ENCODE measurements at places on chromosomes 16 and 17. TPM values are rescaled to one million over a fixed set of nuclear protein-coding genes. Genes with fewer than 3 reads are reported as not detected.

- DNase-seq, result no peak
Measured at GRCh38 chr16:27285676-27286196, 17.2 kb upstream of the NSMCE1 start.

PLXDC1 gene
- total RNA-seq, result not detected

GRCh38 chr17:38905375-38905774 is 20.0 kb upstream of the LASP1NB start:
- no peak for DNase-seq

- no peak for DNase-seq
Measured at GRCh38 chr17:68035131-68035522, 408 bp upstream of the KPNA2 start.

DNA sequence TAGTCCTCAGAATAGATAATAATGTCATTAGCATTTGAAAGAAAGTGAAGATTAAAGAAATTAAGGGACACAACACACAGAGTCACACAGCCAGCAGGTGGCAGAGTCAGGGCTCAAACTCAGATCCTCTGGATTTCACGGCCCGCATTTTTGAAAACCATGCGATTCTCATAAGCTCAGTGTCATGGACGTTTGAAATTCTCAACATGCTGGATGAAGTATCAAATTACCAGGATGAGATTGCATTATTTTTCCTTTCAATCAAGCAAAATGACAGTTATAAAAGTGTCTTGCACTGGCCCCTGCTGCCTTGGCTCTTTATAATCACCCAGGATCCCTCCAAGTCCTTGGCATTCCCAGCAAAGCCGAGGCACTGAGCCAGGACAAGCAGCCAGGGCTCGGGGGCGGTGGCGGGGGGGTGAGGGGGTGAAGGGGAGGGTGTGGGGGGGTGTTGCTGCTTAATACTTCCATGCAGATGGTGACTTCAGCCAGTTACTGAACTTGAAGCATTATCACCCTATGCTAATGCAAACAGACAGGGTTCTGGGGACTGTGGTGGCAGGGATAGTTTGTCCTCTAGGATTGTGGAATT is 6.6 kb upstream of the BMERB1 start:
- DNase-seq, result peak; percentile 55

GRCh38 chr16:25110387-25110947 is 1.1 kb upstream of the LCMT1 start:
- no peak for DNase-seq

GRCh38 chr16:53435066-53435688 is 906 bp downstream of the RBL2 start:
- peak; percentile 82 for DNase-seq

CSF3 gene
- total RNA-seq, result not detected

DNA sequence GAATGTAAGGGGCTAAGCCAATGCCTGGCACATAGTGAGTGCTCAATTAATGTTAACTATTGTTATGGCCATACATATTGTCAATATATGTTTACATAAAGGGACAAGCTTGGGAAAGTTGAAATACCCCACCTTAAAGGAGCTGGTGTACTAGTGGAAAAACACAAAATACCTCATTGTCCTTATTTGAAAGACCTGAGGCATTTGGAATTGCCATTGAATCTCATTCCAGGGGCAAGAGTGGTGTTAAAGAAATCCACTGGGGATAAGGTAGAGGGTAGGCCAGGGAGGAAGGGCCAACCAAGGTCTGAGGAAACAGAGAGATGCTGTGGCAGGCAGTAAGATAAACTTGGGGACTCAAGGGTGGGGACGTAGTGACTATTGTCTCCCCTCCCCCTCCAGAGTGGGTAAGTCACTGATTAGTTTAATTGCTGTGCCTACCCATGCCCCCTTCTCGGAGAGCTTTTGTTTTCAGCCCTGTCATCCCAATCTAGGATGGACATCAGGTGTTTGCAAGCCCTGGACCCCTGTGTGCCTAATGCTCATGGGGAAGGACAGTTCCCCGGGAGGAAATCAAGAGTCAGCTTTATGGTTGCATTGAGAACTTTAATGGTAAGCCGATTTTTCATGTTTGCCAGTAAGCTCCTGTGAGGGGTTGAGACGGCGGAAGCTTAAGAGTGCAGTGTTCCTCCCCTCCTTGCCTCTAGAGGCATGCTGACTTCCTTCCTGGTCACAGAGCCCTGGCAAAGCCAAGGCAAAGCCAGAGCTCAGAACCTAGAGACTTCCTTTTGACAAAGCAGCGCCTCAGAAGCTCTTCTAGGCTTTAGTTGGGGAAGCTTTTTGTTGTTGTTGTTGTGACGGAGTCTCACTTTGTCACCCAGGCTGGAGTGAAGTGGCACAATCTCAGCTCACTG is 2.5 kb upstream of the HEATR9 start:
- DNase-seq, result peak; percentile 16

RNF222 gene
- not detected for total RNA-seq

TUBG1 gene
- total RNA-seq, result 123 TPM

GRCh38 chr17:61053469-61053868 is 346.2 kb upstream of the TBX2 start:
- DNase-seq, result no peak

DNA sequence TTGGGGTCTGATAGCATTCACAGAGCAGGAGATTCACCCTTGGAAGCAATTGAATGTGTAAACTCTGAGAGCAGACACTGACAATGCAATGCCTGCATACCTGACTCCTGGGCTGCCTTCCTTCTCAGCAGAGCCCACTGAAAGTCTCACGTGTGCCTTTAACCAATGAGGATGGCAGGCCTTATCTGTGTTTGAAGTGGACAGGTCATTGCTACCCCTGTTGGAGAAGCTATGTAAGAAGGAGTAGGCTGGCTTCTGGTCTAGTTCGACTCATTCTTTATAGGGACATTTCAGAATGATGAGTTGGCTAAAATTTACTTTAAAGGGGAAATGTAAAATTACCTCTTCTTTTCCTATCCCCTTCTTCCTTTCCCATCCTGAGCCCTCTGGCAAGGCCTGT is 446.3 kb downstream of the SLC39A11 start:
- no peak for DNase-seq

NGFR gene
- 0.05 TPM for total RNA-seq

DNA sequence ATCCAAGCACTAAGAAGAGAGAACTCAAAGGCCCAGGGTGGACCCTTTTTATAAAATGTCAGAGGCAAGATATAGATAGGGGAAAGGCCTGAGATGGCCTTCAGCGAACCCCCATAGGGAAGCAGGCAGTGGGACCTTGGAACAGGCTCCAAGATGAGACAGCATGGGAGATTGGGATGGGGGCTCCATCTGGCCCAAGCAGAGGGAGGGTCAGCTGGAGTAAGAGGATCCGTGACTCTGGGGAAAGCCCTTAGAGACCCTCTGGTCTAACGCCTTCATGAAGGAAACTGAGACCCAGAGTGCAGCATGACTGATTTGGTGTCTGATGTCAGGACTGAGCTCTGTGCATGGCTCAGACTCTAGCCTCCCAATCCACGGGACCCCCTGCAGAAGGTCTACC is 30.8 kb downstream of the C17orf100 start:
- no peak for DNase-seq

ZNF469 gene
- total RNA-seq, result 0.33 TPM

GRCh38 chr17:74165797-74166365 is 37.6 kb upstream of the RPL38 start:
- no peak for DNase-seq

MYH13 gene
- total RNA-seq, result not detected

GRCh38 chr17:13410874-13411273 is 190.9 kb downstream of the HS3ST3A1 start:
- DNase-seq, result no peak

DOC2A gene
- not detected for total RNA-seq

CX3CL1 gene
- 0.57 TPM for total RNA-seq

GRCh38 chr17:51507444-51507843 is 247.1 kb downstream of the UTP18 start:
- DNase-seq, result no peak

GRCh38 chr17:63928966-63929695 is 3.0 kb downstream of the CD79B start:
- no peak for DNase-seq

TM4SF5 gene
- total RNA-seq, result 0.61 TPM

DNA sequence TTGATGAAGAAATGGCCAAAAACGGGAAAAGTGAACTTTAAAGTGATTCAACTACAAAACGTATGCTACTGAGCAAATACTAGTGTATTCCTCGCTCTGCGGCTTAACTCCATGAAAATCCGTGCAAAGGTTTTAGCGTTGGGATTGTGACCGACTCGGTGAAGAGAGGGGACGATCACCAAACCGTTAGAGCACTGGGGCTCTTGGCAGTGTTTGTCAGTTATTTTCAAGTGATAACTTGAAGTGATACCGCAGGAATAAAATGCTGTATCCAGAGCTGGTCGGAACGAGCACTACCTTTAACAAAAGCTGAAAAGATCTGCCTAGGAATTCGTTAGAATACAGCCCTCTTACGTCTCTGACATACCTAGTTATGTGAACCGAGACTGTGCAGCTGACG is 773 bp upstream of the PPM1D start:
- DNase-seq, result no peak

DNA sequence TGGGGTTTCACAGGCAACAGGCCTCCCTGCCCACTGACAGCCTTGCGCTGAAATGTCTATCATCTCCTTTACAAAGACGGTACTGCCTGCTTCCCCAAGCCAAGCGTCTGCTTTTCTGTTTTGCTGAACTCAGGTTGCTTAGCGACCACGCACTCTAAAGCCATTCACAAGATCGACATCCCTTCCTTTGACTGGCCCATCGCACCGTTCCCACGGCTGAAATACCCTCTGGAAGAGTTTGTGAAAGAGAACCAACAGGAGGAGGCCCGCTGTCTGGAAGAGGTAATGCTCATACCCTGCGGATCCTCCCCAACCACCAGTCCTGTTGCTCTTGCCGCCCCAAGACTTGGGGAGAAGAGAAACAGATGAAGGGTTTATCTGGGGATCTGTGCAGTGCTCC is 28.7 kb downstream of the TMEM186 start:
- no peak for DNase-seq

GRCh38 chr17:62995377-62995885 is 29.4 kb downstream of the TANC2 start:
- peak; percentile 54 for DNase-seq

KRTAP4-6 gene
- total RNA-seq, result not detected

KRTAP2-3 gene
- not detected for total RNA-seq

GRCh38 chr16:75038036-75038858 is 39.4 kb downstream of the ZNRF1 start:
- no peak for DNase-seq

GRCh38 chr17:78684026-78684425 is 98.0 kb downstream of the CYTH1 start:
- DNase-seq, result no peak

- no peak for DNase-seq
Measured at GRCh38 chr16:35174016-35174415, 1714.6 kb downstream of the TP53TG3F start.

- DNase-seq, result no peak
Measured at GRCh38 chr16:82055728-82056549, 20.9 kb downstream of the HSD17B2 start.

TMEM100 gene
- total RNA-seq, result not detected

DNA sequence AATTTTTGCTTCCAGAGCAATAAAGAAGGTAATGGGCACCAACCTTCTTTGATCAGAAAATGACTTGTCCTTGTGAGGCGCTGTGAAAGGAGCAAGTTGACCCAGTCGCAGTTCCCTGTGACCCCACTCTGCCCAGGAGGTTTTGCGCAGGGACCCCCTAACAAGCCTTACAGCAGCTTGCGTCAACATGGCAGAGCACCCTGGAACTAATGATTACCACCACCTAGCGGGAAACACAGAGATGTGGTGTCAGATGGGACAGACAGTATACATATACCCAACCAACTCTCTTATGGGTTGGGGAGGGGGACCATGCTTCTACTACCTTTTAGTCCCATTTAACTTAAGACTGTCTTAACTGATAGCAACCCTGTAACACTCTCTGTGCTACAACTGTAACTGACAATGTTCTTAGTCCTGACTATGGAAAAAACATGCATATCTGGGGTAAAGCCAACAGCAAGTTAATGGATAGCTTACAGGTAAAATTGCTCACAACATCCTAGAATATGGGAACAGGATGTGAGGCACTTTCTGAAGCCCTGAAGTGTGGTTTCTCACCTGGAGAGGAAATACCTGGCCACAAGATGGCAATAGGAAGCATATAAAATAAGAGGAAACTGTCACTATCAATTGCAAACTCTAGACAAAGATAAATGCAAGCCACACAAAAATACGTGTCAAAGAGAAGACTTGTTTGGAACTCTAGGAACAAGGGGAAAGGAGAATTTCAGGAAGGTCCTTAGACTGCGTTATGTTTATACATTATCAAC is 3.0 kb downstream of the KARS1 start:
- peak; percentile 30 for DNase-seq

DNA sequence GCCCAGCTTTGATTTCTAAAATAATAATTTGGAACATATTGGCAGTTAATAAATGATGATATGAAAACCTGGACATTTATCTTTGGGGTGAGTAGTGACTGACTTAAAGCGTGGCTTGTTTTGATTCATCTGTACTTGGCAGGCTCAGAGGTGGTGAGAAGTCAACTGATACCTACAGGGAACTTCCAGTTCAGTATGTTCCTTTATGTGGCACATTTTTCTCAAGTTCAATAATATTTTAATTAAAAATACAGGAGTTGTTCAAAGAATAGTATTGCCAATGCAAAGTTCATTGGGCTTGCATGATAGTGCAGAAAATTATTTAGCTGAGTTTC is 34.3 kb downstream of the SLC47A1 start:
- no peak for DNase-seq

- DNase-seq, result no peak
Measured at GRCh38 chr17:82121660-82122629, 23.9 kb upstream of the FASN start.

NPIPA3 gene
- not detected for total RNA-seq

DNA sequence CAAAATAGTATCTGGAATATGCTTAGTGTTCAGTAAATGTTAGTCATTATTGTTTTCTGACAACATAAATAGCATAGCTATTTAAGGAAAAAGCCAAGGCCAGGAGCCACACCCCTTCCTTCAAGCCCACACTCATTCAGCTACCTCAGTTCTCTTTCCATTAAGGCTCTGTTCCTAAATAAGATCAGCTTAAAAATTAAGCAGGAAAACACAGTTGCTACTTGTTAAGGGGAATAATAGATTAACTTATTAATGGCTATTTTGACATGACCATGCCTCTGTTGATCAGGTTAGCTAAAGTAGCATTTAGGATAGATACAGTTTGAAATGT is 158.1 kb downstream of the CHD9 start:
- no peak for DNase-seq

DNA sequence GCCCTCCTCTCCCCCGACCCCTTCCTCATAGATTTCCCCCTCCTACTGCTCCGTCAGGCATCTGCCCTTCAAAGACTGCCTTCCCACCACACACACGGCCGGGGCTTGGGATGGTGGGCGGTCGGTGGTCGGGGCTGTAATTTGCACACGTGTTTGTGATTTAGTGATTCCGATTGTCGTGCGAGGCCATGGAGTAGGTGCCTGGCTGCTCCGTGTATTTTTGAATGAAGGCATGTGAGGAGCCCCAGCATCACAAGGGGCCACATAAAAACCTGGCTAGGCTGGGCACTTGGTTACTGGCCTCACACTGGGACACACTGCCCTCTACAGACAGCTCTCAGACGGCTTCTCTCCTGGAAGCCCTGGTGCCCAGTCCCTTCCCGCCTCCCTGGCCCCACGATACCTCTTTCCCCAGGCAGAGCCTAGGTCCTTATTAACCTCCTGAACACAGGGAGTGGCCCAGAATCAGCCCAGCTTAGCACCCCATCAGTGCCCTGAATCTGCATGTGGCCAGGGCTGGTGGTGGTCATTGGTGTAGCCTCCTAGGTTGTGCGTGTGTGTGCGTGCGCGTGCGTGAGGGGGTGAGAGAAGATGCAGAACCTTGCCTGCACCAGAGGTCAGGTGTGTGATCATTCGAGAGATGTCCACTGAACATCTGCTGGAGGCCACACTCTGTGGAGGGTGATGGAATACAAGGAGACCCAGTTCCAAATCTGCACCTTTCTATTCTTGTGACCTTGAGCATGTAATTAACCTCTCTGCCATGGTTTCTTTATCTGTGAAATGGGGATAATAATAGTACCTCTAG is 1.3 kb upstream of the SOCS1 start:
- peak; percentile 84 for DNase-seq
